NCI-H1417 treated with DMSO at 0.1 percent for 48 hours (cell line): ENCODE measurements at places on chromosomes 7 and 10.

- no peak for DNase-seq
These were observed 64.5 kb upstream of the ZMIZ1 start for GRCh38 chr10:79004311-79004710.

GRCh38 chr10:101330631-101331225, 23.2 kb upstream of the BTRC start:
- DNase-seq = no peak

- DNase-seq = no peak
These were observed 50.8 kb downstream of the ITGB8 start for GRCh38 chr7:20381406-20382034.

DNA sequence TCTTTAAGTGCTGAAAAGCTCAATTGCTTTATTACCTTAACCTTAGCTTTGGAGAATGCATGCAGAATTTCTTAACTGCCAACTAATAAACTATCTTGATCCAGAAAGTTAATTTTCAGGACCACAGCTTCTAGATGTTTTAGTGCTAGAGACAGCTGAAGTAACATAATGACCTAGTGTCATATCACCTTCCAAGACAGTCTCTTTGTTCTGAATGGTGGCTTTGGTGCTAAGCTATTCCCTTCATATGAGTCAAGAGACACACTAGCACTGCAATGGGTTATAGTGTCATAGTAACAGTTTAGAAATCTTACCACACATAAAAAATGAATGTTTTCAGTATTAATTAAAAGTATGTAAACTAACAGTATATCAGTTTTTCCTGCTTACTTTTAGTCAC, 115.4 kb upstream of the LRRN3 start:
- no peak for DNase-seq

DNA sequence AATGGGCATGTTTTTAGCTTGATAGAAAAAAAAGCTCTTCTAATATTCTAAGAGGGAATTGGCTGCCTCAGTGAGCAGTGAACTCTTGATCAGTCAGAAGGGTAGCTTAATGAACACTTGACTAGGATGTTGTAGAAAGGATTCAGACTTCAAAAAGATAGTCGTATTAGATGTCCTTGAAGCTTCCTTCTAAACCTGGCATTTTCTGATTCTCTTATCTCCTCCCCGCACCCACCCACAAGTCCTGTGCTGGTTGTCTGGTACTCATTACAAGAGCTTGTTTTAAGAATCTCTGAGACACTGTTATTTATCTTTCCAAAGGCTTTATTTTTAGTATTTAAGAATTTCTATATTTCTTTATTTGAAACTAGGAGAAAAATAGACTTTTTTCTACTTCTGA, 7.4 kb upstream of the SMIM30 start:
- no peak for DNase-seq

- DNase-seq = no peak
These were observed 3.3 kb downstream of the ITGB1 start for GRCh38 chr10:32954545-32955298.

DNA sequence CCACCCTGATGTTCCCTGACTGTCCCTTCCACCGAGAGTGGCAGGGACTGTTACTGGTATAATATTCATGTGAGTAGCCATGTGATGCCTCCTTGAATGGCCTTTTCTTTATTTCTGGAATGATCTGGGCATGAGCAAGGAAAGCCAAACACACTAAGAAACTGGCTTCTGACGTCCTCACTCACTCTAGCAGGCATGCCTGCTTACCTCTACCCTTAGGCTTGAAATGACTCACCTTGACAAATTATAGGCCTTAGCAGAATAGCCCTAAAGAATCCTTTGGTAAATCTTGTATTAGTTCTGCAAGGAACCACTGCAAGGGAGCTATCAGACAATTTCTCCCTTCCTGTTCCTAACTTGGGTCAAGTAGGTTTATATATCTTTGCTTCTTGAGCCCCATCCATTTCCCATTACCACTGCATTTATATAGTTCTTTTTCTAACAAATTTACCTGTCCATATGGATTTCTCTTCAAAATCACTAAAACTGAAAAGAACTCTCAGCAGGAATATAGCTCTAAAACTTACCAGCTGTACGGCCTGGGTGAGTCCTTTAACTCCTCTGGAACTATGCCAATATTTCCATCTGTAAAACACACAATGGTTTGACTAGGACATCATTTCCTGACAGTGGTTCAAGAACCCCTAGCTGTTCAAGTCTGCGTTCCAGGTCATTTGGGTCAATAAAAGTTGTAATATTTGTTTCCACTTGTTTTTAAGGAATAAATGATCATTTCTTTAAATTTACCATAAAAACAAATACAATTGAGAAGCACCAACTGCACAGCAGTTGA, 13.0 kb upstream of the NDUFA5 start:
- peak; percentile 8 for DNase-seq

GRCh38 chr10:22222236-22223190, 4.7 kb upstream of the EBLN1 start:
- DNase-seq = no peak

GRCh38 chr7:1609023-1609422, 39.2 kb upstream of the PSMG3 start:
- DNase-seq = no peak
